Stimulated activated CD4-positive, alpha-beta T cell treated with anti-CD3 and anti-CD28 coated beads, Interleukin-4, amount 100 ng/mL, for 48 hours (primary cell): ENCODE measurements at places on chromosomes 6 and 20.

DNA sequence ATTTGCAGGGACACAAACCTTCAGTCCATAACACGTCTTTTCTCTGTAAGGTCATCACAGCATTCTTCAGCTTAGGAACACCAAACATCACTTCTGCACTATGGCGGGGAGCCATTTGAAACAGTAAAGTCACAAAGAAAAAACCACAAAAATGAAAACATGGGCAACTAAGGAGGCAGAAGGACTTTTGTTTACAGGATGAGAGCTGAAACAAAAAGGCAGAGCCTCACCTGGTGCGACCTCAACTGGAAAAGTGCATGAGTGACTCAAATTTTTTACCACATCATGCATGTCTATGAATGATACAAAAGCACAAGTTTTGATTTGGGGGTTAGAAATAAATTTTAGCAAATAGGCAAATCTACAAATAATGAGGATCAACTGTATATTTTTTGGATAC, 68.2 kb upstream of the TNFAIP3 start:
- DNase-seq = no peak

DNA sequence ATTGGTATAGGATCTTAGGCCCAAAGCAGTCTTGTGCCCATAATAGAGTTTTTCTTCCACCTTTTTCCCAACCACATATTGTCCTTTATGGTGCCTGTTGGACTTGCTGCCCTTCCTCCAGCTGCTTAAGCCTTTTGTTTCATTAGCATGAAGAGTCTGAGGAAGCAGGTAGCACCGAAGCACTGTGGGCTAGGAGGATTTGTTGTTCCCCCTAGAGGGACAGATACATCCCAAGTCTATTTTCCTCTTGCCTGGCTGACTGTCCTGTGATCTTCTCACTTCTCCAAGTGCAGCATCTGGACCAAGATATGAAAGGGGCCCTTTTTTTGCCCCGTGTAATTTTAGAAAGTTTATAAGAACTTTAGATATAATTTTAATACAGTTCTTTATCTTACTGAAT, 50.7 kb upstream of the COL10A1 start:
- no peak for DNase-seq

- no peak for DNase-seq
These were observed 5.5 kb upstream of the PKIB start for GRCh38 chr6:122604676-122605075.

DNA sequence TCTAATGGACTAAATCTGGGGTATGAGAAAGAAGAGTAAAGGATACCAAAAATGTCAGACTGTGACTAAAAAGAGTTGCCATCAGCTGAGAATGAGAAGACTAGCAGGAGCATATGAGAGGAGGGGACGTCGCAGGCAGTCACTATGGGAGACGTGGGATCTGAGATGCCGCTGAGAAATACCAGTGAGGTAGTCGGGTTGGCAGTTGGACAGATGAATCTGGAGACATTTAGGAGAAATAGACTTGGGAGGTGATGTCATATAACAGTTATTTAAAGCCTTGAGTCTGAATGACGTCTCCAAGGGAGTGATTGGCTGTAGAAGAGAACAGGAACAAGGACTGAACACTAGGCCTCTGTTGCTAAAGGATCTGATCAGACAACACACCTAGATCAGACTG, 51.5 kb upstream of the TRIM26 start:
- DNase-seq = no peak

GRCh38 chr6:133991096-133991593, 38.1 kb downstream of the TBPL1 start:
- no peak for DNase-seq
